ENCODE measurements at places on chromosomes 3 and 15.

DNA sequence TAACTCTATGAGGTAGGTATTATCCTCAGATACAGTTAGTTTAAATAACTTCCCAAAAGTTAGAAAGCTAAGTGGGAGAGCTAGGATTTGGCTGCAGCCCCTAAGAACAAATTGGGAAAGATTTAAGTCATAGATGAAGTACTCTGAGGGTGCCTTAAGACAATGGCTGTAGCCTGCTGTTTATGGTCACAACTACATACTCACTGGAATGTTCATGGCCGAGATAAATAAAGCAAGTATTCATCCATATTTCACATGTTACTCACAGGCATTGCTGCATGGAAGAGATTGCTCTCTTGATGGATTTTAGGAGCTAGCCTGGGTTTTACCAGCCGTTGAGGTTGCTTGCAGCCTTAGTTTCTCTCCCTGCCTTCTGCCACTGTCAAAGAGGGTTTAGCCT lies 145.0 kb downstream of the CMSS1 start:
- DNase-seq, result no peak

- no peak for DNase-seq
Measured at GRCh38 chr15:100189849-100190248, 151.9 kb downstream of the ADAMTS17 start.

DNA sequence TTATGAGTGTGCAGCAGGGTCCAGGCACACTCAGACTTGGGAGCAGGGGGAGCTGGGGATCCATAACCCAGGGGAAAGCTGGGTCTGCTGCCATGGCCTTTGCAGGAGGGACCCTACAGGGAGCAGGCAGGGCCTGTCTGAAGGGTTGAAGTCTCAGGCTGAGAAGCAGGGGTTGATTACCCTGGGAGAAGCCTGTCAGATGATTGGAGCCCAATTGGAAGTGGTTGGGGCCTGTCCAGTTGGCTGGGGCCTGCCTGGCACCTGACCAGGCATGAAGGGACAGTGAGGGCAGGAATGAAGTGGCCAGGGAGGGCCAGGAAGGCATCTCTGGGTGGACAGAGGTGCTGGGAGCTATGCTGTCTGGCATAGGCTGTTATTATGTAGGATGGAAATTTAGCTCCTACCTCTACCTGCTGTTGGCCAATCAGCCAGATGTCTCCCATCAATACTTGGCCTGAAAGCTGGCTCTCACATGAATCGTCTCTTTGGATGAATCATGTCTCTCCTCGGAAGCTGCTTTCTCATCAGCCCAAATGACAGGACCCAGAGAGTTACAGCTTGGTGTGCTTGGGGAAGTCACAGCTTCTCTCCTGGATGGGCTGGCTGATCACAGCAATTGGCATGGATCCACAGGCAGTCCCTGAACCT lies 27.4 kb upstream of the SLCO2A1 start:
- no peak for DNase-seq

DNA sequence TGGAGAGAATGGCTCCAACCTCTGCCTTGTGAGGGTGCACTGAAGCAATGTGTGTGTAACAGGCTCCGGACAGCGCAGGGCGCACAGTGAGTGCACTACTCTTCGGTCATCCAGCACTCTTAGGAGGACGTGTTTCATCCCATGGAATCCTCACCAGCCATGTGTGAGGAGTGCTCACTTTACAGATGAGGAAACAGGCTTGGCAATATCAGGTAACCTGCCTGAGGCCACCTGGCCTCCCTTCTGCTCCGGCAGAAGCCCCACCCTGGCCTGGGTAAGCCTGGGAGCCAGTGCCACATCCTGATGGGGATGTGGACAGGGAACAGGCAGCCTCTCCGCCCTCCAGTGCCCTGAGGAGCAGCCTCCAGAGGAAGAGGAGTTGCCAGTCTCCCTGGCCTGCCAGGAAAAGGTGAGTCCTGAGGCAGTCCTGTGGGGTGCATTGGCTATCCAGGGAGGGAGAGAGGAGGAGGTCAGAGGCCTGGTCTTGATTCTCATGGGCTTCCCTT lies 39.4 kb upstream of the LIMD1 start:
- DNase-seq, result no peak

DNA sequence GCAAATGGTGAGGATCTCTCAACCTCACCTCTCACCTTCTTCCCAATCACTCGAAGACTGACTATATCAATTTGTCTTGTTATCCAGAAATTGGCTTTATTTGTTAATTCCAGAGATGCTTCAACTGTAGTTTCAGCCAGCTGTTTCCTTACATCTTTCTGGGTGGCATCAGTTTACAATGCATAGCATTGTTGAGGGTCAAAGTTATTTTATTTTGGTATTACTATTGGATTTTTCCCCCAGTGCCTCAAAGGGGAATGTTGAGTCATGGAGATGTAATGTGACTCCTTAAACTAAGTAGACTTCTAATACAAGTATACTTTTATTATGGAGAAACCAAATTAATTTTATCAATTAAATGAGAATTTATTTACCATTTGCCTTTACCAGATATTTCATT lies 351.6 kb downstream of the TIGIT start:
- DNase-seq, result no peak

DNA sequence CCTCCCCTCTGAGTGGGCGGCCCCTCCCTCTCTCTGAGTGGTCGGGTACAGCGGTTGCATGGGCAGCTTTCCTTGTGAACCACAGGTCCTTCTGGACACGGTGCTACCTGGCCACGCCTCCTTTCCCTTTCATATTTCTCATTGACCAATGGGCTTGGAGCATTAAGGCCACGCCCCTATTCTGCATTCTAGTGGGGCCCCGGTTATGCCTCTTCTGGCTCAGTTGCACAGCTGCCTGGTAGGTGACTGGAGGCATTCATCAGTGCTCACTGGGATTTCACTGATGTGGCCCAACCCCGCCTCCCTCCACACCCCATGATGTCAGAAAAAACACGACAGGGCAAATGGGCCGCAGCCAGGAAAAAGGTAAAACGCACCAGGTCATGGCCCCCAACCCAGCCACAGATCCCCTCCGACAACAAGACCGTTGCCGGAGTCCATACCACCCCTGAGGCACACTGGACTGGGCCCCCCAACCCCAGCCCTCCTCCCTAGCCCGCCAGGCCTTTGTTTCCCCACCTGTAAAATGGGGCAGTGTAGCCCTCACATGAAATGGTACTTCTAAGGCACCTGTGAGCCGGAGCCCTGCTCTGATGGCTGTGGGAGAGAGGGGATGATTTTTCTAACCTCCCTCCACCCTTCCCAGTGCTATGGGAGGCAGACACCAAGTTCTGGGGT lies 26.3 kb downstream of the NGRN start:
- peak; percentile 23 for DNase-seq

- DNase-seq, result no peak
Measured at GRCh38 chr15:74893627-74894026, 3.8 kb downstream of the MPI start.

DNA sequence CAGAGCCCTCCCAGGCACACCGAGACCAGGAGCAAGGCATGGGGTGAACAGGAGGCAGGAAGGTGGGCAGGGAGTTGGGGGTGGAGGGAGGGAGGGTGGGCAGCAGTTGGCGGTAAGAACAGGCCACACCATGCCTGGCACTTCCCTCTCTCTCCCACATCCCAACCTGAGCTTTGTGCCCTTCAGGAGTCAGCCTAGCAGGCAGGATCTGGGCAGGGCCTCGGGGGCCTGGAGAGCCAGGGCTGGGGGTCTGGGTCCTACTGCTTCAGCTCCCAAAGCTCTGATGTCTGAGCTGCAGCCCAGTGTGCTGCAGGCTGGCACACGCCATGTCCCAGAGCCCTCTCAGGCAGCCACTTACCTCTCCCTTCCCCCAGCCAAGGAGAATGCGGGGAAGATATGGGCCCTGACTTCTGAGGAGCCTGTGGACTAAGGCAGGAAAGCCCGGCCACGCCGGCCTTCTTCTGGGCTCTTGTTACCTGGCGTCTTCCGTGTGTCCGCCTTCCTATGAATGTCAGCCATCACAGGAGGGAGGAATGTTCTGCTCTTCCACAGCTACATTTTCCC lies 2.9 kb upstream of the MYL3 start:
- no peak for DNase-seq

DNA sequence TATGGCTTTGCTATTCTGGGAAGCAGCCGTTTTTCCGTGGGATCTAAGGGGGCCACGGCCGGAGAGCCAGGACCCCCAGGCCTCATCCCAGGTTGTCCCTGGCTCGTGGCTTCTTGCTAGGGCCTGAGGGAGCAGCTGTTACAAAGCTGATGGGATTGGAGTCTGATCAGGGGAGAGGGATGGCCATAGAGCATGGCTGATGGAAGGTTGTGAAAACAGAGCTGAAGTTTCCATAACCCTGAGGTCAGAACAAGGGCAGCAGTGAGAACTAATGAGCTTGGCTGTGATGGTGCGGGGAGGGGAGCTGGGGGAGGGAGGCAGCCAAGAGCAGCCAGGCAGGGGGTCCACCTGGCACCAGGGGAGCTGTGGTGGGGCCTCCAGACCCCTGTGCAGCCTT lies 63.0 kb downstream of the LINGO1 start:
- no peak for DNase-seq

- DNase-seq, result no peak
Measured at GRCh38 chr3:101529816-101530685, 17.0 kb upstream of the SENP7 start.

GRCh38 chr3:66989860-66990696 lies 8.0 kb upstream of the KBTBD8 start:
- no peak for DNase-seq

All from activated CD4-positive, alpha-beta T cell treated with anti-CD3 and anti-CD28 coated beads, Interleukin-2, amount 50 U/mL, for 48 hours (primary cell).